ENCODE measurements at places on chromosomes 11 and 22. TPM values are rescaled to one million over a fixed set of nuclear protein-coding genes. Genes with fewer than 3 reads are reported as not detected.
A peak's percentile ranks its signal among the peaks of the same experiment; 100 is the strongest.

GRCh38 chr11:1946812-1947484 is at the start of gene MRPL23:
TSS of gene MRPL23 (plus strand) at chr11:1947332. CDS start at chr11:1947363, 31 bp downstream.
- no peak within 1 kb of the TSS for H3K4me3 ChIP-seq
- no peaks in the 10 kb centered on the region for H3K4me1 ChIP-seq
- no peaks in the 10 kb centered on the region for H3K36me3 ChIP-seq
- H3K27ac ChIP-seq, result no peak within 1 kb of the TSS

- H3K36me3 ChIP-seq, result no peaks in the 10 kb centered on the region
- DNase-seq, result no peak
- no peak overlapping the region for H3K27ac ChIP-seq
Observed at GRCh38 chr11:73404506-73405145, 28.4 kb downstream of the RELT start.

DNA sequence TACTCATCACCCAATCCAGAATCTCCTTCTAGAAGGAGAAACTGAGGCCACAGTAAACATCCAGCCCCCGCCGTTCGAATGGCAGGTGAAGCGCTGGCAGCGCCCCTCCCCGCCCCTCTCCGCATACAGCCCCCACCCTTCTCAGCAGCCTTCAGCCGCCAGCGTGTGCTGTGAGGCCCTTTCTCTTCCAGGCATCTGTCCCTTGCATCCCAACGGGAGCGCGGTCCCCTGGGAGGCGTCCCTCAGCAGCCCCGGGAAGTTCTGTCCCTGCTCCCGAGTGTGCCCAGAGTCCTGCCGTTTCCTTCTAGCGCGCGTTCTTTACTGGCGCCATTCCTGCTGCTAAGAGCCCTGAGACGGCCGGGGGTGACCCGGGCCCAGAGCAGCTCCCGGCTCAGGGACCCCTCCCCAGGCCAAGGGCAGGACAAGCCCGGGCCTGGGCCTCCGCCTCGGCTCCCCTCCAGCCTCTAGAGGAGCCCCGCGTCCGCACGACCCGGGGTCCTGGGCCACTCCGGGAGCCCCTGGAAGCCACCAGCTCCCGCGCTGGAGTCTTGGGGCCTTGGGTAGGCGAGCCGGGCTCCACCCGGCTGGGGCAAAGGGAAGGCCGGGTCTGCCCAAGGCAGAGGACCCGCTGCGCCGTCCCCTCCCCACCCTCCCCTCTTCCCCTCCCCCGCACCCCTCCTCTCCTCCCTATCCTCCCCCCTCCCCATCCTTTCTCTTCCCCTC is 450.4 kb downstream of the OPCML start:
- peak overlapping the region; percentile 42 for H3K4me3 ChIP-seq
- H3K36me3 ChIP-seq, result no peaks in the 10 kb centered on the region
- no peak overlapping the region for H3K27ac ChIP-seq
- peaks cover 83% of the 10 kb centered on the region for H3K27me3 ChIP-seq

DNA sequence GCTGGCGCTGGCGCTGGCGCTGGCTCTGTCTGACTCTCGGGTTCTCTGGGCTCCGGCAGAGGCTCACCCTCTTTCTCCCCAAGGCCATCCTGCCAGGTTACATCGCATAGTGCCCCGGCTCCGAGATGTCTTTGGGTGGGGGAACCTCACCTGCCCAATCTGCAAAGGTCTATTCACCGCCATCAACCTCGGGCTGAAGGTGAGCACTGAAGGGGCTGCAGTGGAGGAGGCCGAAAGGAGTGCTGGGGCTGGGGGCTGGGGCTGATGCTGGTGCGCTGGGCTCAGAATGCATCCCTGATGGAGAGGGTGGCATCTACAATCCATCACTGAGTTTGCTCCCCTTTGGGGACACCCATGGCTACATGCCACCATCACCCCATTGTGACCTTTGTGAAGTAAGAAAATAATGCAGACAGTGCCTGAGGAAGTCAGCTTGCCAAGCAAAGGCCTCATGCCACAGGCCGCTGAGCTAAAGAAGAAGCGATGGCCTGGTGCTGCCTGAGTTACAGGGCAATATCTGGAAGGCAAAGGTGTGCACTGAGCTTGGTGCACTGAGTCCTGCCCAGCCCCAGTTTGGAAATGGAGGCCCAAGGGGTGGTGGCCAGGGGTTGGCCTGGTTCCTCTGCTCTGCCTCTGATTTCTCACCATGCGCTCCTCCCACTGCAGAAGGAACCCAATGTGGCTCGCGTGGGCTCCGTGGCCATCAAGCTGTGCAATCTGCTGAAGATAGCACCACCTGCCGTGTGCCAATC is 620 bp downstream of the SMPD1 start:
- H3K27me3 ChIP-seq, result no peaks in the 10 kb centered on the region
- peaks cover 12% of the 10 kb centered on the region for H3K4me1 ChIP-seq
- H3K4me3 ChIP-seq, result peak overlapping the region; percentile 82
- DNase-seq, result no peak

Gene CRYAB
- not detected for total RNA-seq

Gene C11orf65
- 11.4 TPM for total RNA-seq

Gene PIWIL4
- 1.1 TPM for total RNA-seq

Gene CYTH4
- total RNA-seq, result not detected

Gene NAALAD2
- total RNA-seq, result 24.6 TPM
